GM12891 (cell line): ENCODE measurements at places on chromosomes 1 and 21.

DNA sequence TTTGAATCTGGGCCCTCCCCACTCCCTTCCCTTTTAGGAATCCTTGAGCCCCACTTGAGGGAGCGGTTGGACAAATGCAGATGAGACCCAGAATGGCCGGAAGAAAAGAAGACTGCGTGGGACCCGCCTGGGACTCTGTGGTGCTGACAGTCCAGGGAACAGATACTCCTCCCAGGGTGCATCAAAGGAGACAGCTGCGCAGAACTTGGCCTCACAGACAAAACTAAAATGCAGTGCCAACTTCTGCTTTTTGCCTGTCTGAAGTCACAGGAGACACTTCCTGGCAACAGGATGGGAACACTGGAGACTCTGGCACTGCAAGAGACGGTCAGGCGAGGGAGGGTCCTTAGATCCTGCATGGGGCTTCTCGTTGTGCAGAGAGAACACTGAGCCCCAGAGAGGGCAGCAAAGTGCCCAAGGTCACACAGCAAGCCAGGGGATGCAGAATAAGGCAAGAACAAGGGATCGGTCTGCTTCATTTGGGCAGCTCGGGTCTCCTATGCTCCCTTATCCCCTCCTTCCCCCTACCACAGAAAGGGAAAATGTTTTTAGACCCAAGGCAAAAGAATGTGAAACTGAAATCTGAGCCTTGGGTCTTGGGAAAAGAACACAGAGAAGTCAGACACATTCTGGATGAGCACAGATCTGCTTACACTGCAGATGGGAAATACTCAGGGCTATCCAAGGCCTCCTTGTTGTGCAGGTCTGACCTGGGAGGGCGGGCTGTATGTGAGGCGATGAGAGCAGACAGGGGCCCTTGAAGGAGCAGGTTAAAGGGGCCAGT lies 182.4 kb downstream of the TRABD2B start:
- no peak for DNase-seq

- DNase-seq = no peak
These were observed 39.2 kb downstream of the PROX1 start for GRCh38 chr1:214026985-214027384.

- no peak for DNase-seq
These were observed 12.2 kb downstream of the TMEM53 start for GRCh38 chr1:44661781-44662682.

DNA sequence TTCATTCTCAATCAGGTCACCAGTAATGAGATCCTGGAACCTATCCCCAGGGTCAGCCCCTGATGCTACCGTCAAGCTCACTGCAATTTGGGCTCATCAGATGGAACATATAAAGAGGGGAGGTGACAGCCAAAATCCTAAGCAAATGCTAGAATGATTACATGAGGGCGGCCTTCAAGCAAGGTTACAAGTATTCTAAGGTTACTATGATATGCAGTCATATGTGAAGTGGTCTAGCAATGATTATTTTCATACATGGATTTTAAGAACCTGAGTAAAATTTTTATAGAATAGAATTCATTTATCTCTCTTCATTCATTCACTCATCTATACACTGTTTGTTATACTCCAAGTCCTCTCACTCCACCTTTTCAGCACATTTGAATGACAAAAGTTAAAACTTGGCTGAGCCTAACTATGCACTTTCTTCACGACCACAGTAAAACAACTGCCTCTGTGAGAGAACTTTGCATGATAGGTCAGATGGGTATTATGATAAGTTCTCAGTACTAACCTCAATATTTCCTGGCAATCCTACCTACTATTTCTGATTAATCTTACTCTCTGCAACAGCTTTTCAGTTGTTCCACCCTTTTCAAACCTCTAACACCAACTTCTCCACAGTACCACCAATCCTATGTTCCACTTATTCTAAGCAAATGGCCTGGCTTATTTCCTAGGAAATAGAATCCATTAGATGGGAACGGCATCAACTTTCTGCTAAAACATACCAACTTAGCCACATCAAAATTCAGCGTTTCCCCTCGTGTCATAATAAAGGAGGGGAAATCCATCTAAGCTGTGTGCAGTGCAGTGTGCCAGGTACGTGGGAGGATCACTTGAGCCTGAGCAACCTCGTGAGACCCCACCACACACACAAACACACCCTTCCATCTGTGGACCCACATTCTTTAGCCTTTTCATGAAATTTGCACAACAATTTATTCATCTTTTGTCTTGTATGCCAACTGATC lies 32.0 kb downstream of the LHX9 start:
- no peak for DNase-seq

- no peak for DNase-seq
These were observed 127.3 kb downstream of the SIK1 start for GRCh38 chr21:43299441-43300277.

GRCh38 chr1:164709541-164710278 lies 150.7 kb downstream of the PBX1 start:
- DNase-seq = no peak

DNA sequence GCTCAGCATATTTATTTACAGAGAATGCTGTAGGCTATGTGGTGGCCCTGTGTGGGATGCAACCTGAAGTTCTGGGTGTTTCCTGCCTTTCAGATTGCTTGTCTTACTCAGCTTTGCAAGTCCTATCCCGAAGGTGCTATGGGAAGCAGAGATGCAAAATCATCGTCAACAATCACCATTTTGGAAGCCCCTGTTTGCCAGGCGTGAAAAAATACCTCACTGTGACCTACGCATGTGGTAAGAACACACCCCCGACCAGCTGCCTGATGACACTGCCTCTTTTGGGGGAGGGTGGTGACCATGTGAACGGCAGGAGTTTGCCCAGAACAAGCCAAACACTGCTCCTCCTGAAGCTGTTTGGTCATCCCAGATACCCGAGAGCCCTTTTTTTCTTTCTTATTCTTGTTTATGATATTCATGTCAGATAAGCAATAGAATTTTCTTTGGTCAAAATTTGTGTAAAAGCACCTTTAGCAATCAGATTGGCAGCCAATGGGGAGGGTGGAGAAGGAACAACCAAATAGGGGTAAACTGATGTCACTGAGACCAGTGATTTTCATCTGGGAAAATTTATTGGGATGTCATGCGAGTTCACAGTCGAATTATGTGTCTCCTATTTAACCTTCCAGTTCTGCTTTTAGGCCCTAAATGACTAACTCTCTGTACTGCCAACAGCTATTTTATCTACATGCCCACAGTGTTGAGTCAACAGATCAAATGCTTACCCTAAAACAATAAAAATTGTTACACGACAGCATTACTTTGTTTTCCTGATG lies 82.6 kb downstream of the EVA1C start:
- DNase-seq = no peak

DNA sequence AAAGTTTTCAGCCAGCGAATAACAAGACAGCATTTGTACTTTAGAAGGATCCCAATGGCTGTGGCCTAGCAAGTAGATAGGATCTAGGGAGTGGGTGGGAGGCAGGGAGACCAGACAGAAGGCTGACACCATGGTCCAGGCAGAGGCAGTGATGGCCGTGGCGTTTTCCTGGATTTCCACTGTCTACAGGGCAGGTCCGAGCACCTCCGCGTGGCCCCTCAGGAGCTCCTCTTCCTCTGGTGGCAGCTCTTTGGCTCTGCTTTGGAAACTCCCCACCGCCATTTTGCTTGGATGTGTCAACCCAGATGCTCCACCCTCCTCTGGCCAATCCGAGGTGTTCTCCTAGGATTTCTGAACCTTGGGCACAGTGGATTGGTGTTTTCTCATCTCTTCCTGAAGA lies 25.1 kb downstream of the PADI4 start:
- no peak for DNase-seq

GRCh38 chr1:109193653-109194590 lies 19.8 kb upstream of the SARS1 start:
- DNase-seq = peak; percentile 58

GRCh38 chr1:57369889-57370288 lies 54.0 kb downstream of the DAB1 start:
- DNase-seq = no peak

GRCh38 chr1:65174585-65174984 lies 26.6 kb downstream of the AK4 start:
- DNase-seq = peak; percentile 32

- DNase-seq = peak; percentile 63
These were observed 54.7 kb upstream of the ABCG1 start for GRCh38 chr21:42164064-42164789.

DNA sequence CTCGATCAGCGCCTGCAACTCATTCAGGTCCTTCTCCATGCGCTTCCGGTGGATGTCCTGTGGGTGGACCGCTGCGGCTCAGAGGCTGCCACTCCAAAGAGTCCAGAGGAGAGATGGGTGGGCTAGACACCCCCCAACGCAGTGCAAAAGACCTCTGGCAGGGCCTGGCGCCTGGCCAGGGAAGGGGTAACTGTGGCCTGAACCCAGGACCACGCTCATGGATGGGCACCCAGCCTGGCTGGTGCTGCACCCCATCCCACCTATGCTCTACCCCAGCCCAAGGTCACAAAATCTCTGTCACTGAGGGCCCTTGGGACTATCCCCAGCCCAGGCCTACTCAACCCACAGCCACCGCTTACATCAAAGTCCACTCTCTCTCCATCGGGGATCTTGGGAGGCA lies 12.2 kb downstream of the TNNT2 start:
- DNase-seq = no peak

DNA sequence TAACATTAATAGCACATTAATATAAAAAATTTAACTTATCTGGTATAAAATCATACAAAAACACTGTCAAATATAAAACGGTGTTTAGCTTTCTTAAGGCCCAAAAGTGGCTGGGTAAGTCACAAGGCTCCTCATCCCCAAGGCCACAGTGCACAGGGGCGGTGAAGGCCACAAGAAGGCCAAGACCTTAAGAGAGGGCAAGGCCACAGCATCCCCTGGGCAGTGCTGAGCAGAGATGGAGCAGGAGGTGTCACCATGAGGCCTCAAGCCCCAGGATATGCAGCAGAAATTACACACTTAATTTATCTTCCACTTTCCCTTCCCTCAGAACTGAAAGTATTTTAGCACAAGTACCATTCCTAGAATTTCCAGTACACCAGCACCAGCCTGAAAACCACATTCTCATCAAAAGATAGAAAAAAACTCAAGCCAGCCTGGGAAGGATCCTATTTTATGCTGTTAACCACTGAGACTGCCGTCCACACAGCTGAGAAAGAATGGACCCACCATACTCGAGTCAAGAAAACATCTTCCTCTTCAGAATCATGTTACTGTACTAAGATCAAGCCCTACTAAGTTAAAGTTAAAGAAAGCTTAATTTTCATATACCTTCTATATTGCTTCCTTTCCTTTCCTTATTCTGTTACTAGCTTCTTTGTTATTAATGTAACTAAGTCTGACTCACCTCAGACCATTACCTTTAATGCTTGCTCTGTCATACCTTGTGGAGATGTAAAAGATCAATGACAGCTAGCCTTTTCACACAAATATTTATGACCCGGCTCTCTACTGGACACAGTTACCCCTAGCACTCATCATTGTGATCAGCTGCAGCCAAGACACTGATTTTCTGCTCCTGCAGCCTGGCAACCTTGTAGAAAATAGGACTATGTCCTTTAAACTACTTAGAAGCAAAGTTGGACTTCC lies 26.4 kb upstream of the FMO1 start:
- DNase-seq = no peak

GRCh38 chr1:218384581-218384993 lies 39.5 kb downstream of the TGFB2 start:
- no peak for DNase-seq
